NCI-H1417 (cell line): ENCODE measurements at places on chromosomes 12 and 14.

GRCh38 chr12:87679251-87679650 is 349.9 kb downstream of the C12orf50 start:
- no peak for DNase-seq

DNA sequence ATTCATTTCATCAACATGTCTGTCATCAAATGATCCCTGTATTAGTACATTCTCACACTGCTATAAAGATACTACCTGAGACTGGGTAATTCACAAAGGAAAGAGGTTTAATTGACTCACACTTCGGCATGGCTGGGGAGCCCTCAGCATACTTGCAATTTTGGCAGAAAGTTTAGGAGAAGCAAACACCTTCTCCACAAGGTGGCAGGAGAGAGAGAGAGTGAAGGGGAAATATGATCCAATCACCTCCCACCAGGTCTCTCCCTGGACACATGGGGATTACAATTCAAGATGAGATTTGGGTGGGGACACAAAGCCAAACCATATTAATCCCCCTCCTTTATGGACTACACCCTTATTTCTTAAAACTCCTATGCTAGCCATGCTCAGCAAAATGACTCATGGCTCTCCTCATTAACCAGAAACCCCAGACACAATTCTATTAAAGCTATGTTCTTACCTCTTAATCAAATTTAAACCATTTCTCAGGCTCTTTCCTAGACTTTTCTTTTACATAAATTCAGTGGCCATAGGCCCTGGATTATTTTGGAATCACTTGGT is 932.3 kb downstream of the FLRT2 start:
- no peak for DNase-seq

- no peak for DNase-seq
Observed at GRCh38 chr12:131176926-131177325, 223.2 kb downstream of the ADGRD1 start.

GRCh38 chr12:27576667-27577347 is 52.8 kb downstream of the PPFIBP1 start:
- DNase-seq = no peak

GRCh38 chr12:66210840-66211239 is 21.8 kb downstream of the IRAK3 start:
- DNase-seq = no peak
